ENCODE measurements at places on chromosomes 2 and 18.

DNA sequence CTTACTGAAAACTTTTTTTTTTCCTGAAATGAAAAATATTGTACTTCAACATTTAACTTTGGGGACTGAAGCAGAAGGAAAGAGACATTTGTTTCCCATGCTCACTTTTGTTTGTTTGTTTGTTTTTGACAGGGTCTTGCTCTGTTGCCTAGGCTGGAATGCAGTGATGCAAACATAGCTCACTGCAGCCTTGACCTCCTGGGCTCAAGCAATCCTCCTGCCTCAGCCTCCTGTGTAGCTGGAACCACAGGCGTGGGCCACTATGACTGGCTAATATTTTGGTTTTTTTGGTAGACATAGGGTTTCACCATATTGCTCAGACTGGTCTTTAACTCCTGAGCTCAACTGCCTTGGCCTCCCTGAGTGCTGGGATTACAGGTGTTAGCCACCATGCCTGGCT, 70.9 kb upstream of the SPTBN1 start:
- no peak for DNase-seq

DNA sequence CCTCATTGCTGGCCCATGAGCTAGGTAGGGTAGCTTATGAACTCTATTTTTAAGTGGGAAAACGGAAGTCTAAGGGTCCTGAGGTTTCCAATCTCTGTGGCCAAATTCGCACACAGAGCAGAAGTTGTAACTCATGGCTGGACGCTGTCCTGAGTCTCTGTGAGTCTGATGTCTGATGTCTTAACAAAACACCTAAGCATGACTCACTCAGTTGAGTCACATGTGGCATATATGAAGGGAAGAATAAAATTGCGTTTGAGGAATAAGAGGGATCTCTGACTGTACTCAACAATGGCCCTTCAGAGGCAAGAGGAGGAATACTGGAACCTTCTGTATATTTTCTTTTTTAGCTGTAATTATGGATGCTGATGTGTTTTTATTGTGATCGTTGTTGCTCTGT, 569.7 kb downstream of the RIT2 start:
- DNase-seq = no peak

- no peak for DNase-seq
Measured at GRCh38 chr2:50724837-50725236, 307.1 kb downstream of the NRXN1 start.

- no peak for DNase-seq
Measured at GRCh38 chr2:219251656-219252055, 1.4 kb upstream of the TUBA4B start.

DNA sequence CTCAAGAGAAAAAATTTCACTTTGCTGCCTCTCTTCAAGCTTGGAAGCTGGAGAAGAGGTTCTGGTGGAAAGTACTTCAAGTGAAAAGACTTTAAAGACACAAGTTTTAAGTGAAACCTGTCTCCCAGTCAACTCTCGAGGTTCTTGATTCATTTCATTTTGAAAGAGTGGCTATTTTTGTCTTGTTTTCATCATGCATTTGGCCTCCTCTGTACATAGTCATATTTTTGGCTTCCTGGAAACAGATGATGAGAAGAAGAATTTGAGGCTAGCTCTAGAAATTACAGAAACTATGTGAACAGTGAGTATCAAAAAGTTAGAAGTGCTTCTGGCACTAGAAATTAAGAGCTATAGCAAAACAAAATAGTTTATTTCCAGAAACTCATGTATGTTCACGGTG, 124.8 kb downstream of the DTNA start:
- no peak for DNase-seq
